ENCODE measurements at places on chromosomes 7 and 10. TPM values are rescaled to one million over a fixed set of nuclear protein-coding genes. Genes with fewer than 3 reads are reported as not detected.
A peak's percentile ranks its signal among the peaks of the same experiment; 100 is the strongest.

NANOS1 gene
- total RNA-seq, result 1.2 TPM

DNA sequence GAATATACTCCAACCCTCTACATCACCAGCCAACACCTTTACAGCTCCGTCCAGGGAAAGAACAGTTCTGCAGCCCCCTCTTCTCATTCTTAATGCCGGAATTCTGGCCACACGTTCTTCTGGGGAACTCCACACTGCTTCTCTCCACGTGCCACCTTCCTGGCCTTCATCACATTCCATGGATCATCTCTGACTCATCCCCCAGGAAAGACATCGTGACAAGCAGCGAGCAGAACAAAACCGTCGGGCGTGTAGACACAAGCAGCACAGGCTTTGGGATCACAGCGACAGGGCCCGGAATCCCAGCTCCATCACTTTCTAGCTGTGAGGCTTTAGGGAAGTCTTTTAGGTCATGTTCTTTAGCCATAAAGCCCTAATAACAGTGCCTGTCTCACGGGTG lies 590.3 kb upstream of the FOXK1 start:
- DNase-seq, result no peak

- no peak for DNase-seq
These were observed 4.8 kb upstream of the GNAI1 start for GRCh38 chr7:80129785-80130184.

NSUN6 gene
- 11.8 TPM for total RNA-seq

- no peak for DNase-seq
These were observed 4.3 kb upstream of the ANKRD61 start for GRCh38 chr7:6026820-6027311.

- DNase-seq, result peak; percentile 4
These were observed 51.3 kb downstream of the ADK start for GRCh38 chr10:74202356-74202755.

- DNase-seq, result no peak
These were observed 33.3 kb downstream of the ERCC6 start for GRCh38 chr10:49505589-49505988.

CALHM3 gene
- not detected for total RNA-seq

DNA sequence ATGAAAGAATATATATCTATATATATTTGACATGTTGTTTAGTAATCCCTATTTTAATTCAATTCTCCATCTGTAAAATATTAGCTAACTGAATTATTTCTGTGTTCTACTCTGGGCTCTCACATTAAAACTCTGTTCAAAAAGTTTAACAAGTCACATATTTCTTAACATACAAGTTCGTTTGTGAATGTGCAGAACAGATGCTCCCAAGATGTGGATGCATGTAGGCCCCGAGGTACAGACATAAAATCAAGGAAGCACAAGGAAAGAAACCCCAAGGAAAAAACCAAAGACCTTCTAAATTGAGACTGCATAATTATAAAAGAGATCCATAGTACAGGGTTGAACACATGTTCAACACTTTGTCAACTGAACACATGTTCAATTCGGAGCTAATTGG lies 175.1 kb downstream of the LRRTM3 start:
- no peak for DNase-seq

DNA sequence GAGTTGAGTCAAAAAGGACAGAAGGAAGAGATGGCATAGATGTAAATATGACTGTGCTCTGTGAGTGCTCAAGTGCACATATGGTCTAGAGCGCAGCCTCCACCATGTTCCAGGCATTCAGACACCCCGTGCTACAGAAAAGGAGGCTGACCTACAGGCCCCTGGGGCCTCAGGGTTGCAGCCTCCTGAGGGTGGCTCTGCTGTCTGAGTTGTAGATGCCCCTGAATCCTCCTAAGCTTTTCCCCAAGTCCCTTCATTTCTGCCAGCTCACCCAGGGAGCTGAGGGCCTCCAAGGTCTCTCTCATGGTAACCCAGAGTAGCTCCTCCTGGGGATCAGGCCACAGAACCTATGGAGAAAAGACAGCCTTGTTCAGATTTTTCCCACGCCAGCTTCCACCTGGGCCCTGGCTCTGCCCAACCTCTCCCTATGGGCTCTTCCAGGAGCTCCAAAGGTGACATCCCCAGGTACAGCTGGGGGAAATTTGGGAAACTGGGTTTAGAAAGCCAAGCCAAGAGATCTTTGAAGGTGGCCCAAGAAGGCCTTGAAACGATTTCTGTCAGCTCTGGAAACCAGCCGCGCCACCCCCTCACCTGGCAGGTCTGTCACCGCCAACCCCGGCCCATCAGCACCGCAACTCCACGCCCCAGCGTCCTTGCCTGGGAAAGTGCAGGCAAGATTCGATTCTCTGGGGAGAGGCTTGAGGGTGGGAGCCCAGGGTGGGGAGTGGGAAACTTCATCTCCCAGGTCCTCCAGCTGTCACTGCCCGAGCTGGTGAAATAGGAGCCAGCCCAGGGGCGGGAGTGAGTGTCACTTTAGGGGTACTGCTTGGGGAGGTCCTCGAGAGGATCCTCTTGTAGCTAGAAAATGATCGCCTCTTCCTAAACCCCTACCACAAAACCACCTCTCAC lies 2.4 kb downstream of the ZNF467 start:
- DNase-seq, result no peak

GJD4 gene
- 0.17 TPM for total RNA-seq

DNA sequence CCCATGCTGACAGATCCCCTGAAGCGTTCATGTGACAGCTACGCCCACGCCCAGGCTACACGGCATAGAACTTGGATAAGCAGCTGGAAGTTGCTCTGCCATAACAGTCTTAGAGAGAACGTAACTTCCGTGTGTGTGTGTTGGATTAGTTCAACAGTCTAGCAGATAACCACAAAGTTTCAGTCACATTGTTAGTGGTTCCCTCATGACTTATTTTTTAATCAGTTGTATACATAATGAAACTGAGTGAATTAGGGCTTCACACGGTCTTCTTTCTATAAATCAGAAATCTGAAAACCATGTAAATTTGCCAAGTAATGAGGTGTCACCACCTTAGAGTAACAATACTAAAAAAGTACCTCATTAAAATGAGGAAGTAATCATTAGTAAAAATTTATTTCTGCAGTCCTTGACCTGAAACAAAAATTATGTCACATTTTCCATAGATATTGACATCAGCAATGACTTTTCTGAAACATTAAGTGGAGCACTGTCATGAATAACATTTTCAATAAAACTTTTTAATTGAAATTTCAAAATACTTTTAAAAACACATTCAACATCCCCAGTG lies 21.7 kb upstream of the MACC1 start:
- peak; percentile 73 for DNase-seq

DNA sequence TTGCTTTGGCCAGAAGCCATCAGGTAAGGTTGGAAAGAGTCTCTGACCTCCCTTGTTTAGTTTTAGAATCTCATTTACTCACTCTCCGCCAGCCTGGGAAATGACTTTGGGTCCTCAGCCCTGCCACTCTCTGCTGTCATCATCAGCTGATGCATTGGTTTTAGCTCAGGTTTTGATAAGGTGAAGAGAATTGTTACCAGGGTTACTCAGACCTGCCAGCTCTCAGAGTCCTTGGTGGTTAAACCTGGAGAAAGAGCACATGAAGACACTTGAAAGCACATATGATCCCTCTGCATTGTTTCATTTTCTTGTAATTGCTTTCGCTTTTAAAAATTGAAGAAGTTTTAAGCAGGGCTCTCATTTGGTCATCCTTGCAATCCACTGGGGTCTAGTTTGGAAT lies 4.0 kb upstream of the CROT start:
- DNase-seq, result no peak

PRSS37 gene
- not detected for total RNA-seq

- DNase-seq, result no peak
These were observed 44.5 kb downstream of the TECTB start for GRCh38 chr10:112327678-112328077.

CALHM1 gene
- total RNA-seq, result not detected

DNA sequence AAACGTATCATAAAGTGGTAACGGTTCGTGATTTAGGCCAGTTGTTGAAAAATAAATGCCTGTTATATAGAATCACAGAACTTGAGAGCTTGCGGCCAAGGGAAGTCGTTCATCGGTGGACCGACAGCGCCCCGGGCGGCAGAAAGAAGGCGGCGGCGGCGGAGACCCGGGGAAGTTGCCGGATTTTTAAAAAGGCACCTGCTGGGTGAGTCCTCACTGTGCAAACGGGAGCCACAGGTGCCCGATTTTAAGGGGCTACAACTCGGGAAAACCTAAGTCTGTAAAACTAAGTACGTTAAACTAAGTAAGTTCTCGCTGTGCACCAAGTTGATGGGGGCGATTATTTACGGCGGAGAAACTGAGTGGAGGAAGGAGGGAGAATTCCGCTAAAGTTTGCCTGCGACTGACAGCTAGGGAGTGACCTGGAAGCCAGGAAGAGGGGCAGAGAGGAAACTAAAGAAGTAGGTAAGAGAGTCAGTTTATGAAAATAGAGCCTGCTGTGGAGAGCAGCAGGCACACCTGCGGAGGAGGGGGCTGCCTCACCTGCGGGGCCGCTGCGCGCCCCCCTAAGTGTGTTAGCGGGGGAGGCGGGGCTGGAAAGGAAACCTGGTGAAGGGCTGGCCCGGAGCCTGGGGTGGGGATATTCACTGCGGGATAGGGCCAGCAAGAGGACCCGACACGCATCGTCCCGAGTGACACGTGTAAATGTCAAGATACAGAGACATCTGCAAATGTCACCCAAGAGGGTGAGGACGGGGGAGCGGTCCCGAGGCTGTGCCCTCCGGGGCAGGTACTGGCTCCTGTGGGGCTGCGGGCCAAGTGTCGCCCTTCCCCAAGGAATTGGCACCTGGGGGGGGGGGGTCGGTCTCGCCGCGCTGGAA lies 996 bp downstream of the ADAM12 start:
- DNase-seq, result peak; percentile 81

DNA sequence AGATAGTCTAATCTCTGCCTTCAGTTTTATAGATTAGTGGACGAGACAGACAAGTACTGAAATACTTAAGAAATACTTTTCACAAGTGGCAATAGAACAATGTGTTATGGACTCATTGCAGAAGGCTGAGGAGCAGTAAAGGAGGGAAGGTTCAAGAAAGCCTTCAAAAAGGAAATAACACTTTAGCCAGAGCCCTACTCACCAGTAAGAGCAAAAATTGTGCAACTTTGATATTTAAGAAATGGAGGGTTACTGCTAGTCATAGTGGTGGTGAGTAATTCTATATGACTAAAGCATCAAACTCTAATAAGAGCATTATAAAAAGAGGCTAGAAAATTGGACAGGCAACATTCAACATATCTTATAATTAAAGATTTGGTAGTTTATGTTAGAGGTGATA lies 28.8 kb downstream of the PTPN12 start:
- DNase-seq, result peak; percentile 62

DNA sequence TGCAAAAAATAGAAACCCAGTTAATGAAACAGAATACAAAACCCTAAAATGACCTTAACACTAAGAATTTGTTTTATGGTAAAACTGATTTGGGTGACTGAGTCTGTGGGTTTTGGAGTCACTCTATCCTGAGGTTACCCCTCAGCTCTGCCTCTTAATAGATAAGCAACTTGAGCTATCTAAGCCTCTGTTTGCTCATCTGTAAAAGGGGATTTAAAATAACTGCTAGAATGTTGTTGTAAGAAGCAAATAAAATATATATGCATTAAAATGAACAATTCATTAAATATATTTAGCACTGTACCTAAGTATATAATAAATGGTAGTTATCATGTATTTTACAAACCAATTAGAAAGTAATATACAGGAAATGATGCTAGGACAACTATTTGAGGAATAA lies 115.4 kb downstream of the CABCOCO1 start:
- no peak for DNase-seq

DNA sequence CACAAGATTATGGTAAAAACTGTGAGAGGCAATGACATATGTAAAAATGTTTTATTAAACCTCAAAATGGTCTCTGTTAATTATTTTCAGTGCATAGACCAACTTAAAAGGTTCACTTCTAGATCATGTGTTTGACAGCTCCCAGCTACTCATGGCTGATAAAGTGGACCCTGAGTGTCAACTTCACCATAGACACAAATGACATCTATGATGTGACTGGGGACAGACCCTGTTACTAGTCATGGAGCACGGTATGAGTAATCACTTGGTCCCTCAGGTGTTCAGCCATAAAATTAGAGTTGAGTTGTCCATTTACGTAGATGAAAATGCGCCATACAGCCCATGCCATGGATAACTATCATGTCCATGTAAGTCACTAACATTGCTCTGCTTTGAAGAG lies 199.8 kb downstream of the ZNF365 start:
- DNase-seq, result no peak

DNA sequence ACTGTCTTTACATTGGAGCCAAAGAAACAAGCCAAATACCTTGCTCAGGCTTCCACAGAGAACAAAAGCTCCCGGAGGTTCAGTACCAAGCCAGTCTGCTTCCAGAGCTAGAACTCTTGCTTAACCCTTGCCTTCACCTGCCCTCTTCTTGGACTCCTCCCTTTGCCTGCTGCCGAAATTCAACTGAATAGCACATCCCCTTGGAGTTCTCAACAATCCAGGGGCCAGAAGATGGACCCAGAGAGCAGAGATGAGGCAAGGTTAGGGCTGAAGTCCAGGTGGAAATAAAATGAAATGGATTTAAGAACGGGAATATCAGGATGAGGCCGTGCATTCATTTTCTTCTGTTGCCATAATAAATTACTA lies 876 bp upstream of the PIK3AP1 start:
- no peak for DNase-seq

DNA sequence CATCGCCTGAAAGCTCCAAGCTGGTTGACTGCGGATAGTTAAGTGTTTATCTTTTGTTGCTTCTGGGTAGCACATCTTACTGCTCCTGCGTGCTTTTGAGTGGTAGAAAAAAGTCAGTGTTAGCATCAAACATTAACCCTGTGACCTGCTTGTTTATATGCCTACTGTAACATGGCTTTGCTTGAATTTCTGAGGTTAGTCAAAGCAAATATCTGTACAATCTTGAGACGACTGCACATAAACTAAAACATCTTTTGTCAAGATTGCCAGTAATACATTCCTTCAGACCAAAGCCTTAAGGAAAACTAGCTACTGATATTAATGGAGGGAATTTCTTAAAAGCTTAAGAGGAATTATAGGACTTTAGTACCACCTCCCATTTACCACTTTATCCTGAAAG lies 163.7 kb downstream of the BAMBI start:
- DNase-seq, result peak; percentile 45

All from fibroblast of lung (primary cell).